ENCODE measurements at places on chromosomes 6 and 20. TPM values are rescaled to one million over a fixed set of nuclear protein-coding genes. Genes with fewer than 3 reads are reported as not detected.

The FNDC1 gene
- 0.38 TPM for total RNA-seq

- no peak overlapping the region for H3K27ac ChIP-seq
- H3K27me3 ChIP-seq, result no peaks in the 10 kb centered on the region
- DNase-seq, result peak; percentile 24
- no peaks in the 10 kb centered on the region for H3K36me3 ChIP-seq
- H3K4me1 ChIP-seq, result no peaks in the 10 kb centered on the region
Observed at GRCh38 chr6:134925800-134926199, 24.1 kb downstream of the ALDH8A1 start.

DNA sequence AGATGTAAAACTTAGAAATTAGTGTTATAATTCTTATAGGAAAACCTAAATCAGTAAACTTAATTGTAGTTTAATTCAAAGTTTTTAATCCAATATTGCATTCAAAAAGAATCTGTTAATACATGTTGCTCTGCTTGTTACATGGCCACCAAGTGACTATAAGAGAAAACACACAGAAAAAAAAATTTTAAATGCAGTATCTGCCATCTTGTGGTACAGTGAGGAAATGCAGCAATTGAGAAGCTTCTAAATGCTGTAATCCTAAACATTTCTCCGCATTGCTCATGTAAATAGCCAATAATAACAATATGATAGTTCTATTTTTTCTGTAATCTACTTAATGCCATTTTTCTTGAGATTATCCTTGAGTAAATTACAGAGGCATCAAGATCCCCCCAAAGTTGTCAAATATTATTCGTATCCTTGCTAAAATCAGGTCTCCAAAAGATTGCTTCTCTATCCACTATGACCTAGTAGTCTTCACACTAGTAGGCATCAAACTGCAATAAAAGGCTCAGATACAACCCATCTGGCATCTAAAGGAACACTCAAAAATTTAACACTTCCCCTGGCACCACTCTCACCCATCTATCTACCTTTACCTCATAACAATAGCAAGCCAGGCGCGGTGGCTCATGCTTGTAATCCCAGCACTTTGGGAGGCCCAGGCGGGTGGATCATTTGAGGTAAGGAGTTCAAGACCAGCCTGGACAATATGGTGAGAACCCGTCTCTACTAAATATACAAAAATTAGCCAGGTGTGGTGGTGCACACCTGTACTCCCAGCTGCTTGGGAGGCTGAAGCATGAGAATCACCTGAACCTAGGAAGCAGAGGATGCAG is 34.6 kb downstream of the HDAC2 start:
- no peaks in the 10 kb centered on the region for H3K4me1 ChIP-seq
- no peaks in the 10 kb centered on the region for H3K27me3 ChIP-seq

GRCh38 chr6:28772480-28773381 is 151.1 kb downstream of the TRIM27 start:
- peak; percentile 54 for DNase-seq
- peak overlapping the region; percentile 44 for H3K4me3 ChIP-seq
- H3K27me3 ChIP-seq, result peaks cover 92% of the 10 kb centered on the region
- no peaks in the 10 kb centered on the region for H3K36me3 ChIP-seq
- H3K4me1 ChIP-seq, result peaks cover 74% of the 10 kb centered on the region
- H3K27ac ChIP-seq, result no peak overlapping the region

- no peak for DNase-seq
- H3K27me3 ChIP-seq, result no peaks in the 10 kb centered on the region
- H3K4me3 ChIP-seq, result no peak overlapping the region
- no peaks in the 10 kb centered on the region for H3K4me1 ChIP-seq
- H3K36me3 ChIP-seq, result no peaks in the 10 kb centered on the region
- H3K27ac ChIP-seq, result no peak overlapping the region
Observed at GRCh38 chr6:16352258-16352635, 113.9 kb downstream of the GMPR start.

- H3K27me3 ChIP-seq, result peaks cover 25% of the 10 kb centered on the region
- no peaks in the 10 kb centered on the region for H3K36me3 ChIP-seq
- H3K27ac ChIP-seq, result no peak overlapping the region
Observed at GRCh38 chr20:22437354-22437753, 147.0 kb downstream of the FOXA2 start.

Measured in GM23338 (cell line).